Activated T-helper 2 cell treated with anti-CD3 and anti-CD28 coated beads, Interferon-gamma antibody, Interleukin-2, Interleukin-4, amounts not matched to agents 10 μg/mL and 5 μg/mL and 100 μg/mL, durations not matched to agents 14 hours and 24 hours and 36 hours (primary cell): ENCODE measurements at places on chromosomes 1 and 21.

DNA sequence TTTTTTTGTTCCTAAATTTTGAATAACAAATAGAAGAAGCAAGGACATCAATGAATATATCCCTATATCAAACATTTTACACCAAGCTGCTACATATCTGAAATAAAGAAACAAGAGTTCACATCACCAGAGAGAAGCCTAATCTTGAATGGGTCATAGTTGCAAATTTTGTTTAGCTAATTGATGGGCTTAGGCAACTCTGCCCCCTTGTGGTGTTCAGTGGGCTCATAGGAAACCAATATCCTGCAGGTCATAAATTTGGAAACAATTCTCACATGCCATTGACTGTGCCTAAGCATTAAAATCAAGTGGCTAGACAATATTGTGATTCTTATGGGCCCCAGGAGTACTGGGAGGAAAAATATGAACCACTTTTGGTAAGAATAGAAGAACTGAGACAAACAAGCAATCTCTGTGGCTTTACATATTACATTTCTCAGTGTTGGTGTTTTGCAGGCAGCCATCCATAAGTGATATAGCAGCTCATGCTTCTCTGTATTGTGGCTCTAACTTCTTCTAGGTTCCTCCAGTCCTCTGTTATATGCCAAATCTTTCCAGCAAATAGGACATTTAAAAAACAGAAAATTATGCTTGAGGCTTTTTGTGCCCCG is 1262.8 kb upstream of the PRMT6 start:
- H3K4me1 ChIP-seq, result no peaks in the 10 kb centered on the region
- no peak overlapping the region for H3K27ac ChIP-seq
- no peaks in the 10 kb centered on the region for H3K36me3 ChIP-seq
- DNase-seq, result no peak

GRCh38 chr1:178867670-178868069 is 3.2 kb downstream of the ANGPTL1 start:
- no peak overlapping the region for H3K27ac ChIP-seq
- peaks cover 3% of the 10 kb centered on the region for H3K27me3 ChIP-seq
- DNase-seq, result no peak
- peaks cover 9% of the 10 kb centered on the region for H3K4me1 ChIP-seq
- H3K4me3 ChIP-seq, result no peak overlapping the region
- H3K36me3 ChIP-seq, result no peaks in the 10 kb centered on the region

DNA sequence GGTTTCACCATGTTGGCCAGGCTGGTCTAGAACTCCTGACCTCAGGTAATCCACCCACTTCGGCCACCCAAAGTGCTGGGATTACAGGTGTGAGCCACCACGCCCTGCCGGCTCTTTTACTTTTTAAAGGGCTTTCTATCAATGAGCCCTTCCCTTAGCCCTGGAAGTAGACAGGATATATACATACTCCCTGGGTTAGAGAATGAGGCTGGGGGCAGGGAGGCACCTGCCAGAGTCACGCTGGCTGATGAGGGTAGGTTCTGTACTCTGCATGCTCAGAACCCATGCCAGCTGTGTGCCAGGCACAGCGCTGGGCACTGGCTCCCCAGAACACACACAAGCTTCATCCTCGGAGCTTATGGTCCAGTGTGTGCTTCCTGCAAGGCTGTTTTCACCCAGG is 113.6 kb upstream of the IPO9 start:
- DNase-seq, result no peak
- no peak overlapping the region for H3K27ac ChIP-seq
- no peaks in the 10 kb centered on the region for H3K27me3 ChIP-seq
- H3K4me1 ChIP-seq, result peaks cover 2% of the 10 kb centered on the region
- H3K36me3 ChIP-seq, result no peaks in the 10 kb centered on the region

GRCh38 chr1:192161976-192162375 is 3.7 kb downstream of the RGS18 start:
- DNase-seq, result no peak
- H3K36me3 ChIP-seq, result no peaks in the 10 kb centered on the region
- H3K4me1 ChIP-seq, result peaks cover 6% of the 10 kb centered on the region
- no peak overlapping the region for H3K4me3 ChIP-seq
- H3K27ac ChIP-seq, result no peak overlapping the region

GRCh38 chr1:206893380-206893779 is 3.9 kb upstream of the IL24 start:
- peaks cover 70% of the 10 kb centered on the region for H3K4me1 ChIP-seq
- no peak overlapping the region for H3K4me3 ChIP-seq
- peaks cover 6% of the 10 kb centered on the region for H3K36me3 ChIP-seq
- DNase-seq, result no peak
- no peaks in the 10 kb centered on the region for H3K27me3 ChIP-seq

DNA sequence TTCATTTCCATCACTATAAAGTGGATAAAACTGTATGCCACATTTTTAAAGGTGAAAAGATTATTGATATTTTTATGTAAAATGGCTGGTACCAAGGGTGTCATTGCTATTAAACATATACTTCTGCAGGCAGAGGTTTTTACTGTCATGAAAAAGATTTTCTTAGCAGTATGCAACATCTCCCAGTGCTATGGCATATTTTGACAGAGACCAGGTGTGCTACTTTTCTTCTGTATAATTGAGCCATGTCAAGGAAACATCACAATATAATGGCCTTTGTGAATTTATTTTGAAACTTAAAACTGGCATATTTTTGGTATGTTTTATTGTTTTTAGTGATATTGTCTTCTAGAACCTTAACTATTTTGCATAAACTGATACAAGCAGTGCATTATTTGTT is 216.6 kb upstream of the C1orf105 start:
- no peak overlapping the region for H3K4me3 ChIP-seq
- no peaks in the 10 kb centered on the region for H3K27me3 ChIP-seq
- DNase-seq, result no peak
- H3K4me1 ChIP-seq, result peaks cover 8% of the 10 kb centered on the region
- H3K36me3 ChIP-seq, result peaks cover 13% of the 10 kb centered on the region
- H3K27ac ChIP-seq, result no peak overlapping the region

GRCh38 chr1:58781541-58782177 is 2.2 kb downstream of the JUN start:
- H3K36me3 ChIP-seq, result peaks cover 27% of the 10 kb centered on the region
- peak overlapping the region; percentile 80 for H3K27ac ChIP-seq
- H3K4me3 ChIP-seq, result peak overlapping the region; percentile 91

- no peak overlapping the region for H3K4me3 ChIP-seq
- H3K36me3 ChIP-seq, result no peaks in the 10 kb centered on the region
- no peaks in the 10 kb centered on the region for H3K27me3 ChIP-seq
- DNase-seq, result no peak
- no peak overlapping the region for H3K27ac ChIP-seq
- H3K4me1 ChIP-seq, result no peaks in the 10 kb centered on the region
Observed at GRCh38 chr1:103142461-103142860, 34.1 kb upstream of the COL11A1 start.

DNA sequence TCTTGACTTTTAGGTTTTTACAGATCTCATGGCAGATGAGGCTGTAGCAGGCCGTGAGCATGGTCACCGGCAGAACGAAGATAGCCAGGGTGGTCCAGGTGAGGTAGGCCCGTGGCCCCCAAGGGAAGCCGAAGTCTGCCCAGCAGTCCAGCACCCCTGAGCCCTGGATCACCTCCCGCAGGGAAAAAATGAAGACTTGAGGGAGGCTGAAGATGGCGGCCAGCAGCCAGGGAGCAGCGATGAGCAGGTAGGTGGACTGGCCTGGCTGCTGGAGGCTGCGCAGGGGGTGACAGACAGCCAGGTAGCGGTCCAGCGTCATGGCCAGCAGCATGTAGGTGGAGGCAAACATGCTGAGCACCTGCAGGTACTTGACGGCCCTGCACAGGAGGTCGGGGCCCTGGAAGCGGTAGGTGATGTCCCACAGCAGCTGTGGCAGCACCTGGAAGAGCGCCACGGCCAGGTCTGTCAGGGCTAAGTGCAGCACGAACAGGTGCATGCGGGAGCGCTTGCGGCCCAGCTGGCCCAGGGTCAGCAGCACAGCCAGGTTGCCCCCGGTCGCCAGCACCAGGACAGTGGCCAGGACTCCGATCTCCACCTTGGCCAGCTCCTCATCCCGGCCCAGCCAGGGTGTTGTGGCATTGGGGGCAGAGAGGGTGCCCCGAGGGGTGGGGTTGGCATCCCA is 856 bp downstream of the AVPR1B start:
- H3K4me1 ChIP-seq, result peaks cover 6% of the 10 kb centered on the region
- H3K27me3 ChIP-seq, result peaks cover 57% of the 10 kb centered on the region
- DNase-seq, result no peak
- no peak overlapping the region for H3K27ac ChIP-seq

GRCh38 chr1:206705726-206706297 is 21.1 kb downstream of the MAPKAPK2 start:
- peaks cover 81% of the 10 kb centered on the region for H3K4me1 ChIP-seq
- H3K4me3 ChIP-seq, result peak overlapping the region; percentile 15
- H3K27ac ChIP-seq, result no peak overlapping the region
- no peak for DNase-seq
- no peaks in the 10 kb centered on the region for H3K27me3 ChIP-seq

DNA sequence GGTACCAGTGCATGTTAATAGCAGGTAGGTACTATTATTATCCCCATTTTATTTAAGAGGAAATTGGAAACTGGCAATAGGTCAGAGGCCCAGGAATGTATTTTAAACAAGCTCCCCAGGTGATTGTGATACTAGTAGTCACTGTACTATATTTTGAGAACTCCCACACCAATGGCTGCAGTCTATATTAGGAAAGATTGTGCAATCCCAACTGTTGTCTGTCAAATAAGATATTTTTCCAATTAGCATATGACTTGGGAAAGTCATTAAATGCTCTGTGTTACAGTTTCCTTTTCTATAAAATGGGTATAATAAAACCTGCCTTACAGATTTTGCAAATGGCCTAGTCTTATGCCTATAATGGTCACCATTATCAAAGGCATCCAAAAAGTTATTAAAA is 94.2 kb upstream of the DMRTA2 start:
- no peaks in the 10 kb centered on the region for H3K27me3 ChIP-seq
- no peak overlapping the region for H3K4me3 ChIP-seq
- H3K36me3 ChIP-seq, result peaks cover 4% of the 10 kb centered on the region
- no peak for DNase-seq

DNA sequence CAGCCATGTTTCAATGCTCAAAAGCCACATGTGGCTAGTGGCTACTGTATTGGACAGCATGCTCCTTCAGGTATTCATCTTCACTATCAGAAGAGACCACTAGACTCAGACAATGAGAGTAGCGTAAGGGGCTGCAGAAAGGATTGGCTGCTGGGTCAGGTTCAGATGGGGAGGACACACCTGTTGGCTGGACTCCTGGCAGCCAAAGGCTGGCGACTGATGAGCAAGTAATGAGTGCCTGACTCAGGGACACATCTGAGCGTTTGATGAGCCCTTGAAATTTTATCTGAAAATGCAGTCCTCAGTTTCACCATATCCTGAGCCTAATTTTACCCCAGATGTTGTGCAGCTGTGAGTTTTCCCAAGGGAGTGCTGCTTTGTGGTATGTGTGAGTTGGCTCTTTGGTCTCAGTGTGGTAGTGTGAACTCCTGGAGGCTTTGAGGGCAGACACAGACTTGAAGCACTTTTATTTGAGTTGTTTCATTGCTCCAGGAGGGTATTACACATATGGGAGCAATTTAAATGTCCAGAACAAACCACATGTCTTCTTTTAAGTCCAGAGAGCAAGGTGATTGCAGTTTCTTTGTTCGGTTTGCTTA is 9.6 kb downstream of the ST6GALNAC3 start:
- peaks cover 14% of the 10 kb centered on the region for H3K27me3 ChIP-seq
- H3K36me3 ChIP-seq, result no peaks in the 10 kb centered on the region
- no peak overlapping the region for H3K27ac ChIP-seq
- no peak for DNase-seq
- peaks cover 5% of the 10 kb centered on the region for H3K4me1 ChIP-seq
- H3K4me3 ChIP-seq, result no peak overlapping the region

- H3K27me3 ChIP-seq, result no peaks in the 10 kb centered on the region
- H3K27ac ChIP-seq, result no peak overlapping the region
- H3K4me3 ChIP-seq, result no peak overlapping the region
- no peaks in the 10 kb centered on the region for H3K36me3 ChIP-seq
- no peak for DNase-seq
- no peaks in the 10 kb centered on the region for H3K4me1 ChIP-seq
Observed at GRCh38 chr1:14538335-14538734, 60.1 kb upstream of the KAZN start.

GRCh38 chr1:37474697-37475379 is 458 bp downstream of the ZC3H12A start:
- peaks cover 36% of the 10 kb centered on the region for H3K4me1 ChIP-seq
- H3K27me3 ChIP-seq, result no peaks in the 10 kb centered on the region
- peak overlapping the region; percentile 96 for H3K4me3 ChIP-seq
- peak; percentile 26 for DNase-seq
